ENCODE measurements at places on chromosomes 3 and 15.

GRCh38 chr15:63473999-63474809 is 30.2 kb upstream of the USP3 start:
- DNase-seq: peak; percentile 80

- no peak for DNase-seq
Observed at GRCh38 chr3:188126276-188126675, 27.7 kb upstream of the LPP start.

DNA sequence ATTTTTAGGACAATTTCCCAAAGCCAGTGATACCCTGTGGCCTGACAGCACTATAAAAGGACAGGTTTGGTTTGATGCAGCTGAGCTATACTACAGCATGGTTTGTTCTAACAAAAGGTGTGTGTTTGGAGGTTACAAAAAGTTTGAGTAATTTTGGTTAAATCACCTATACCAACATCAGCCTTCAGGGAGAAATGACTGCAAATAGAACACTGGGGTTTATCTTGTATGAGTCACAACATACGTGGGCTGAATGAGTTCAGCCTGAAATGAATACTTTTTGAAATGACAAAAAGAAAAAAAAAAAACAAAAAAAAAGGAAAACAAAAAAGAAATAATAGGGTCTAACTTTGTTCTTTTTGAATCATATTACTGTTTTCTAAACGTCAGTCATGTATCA is 345.7 kb downstream of the CNTN3 start:
- no peak for DNase-seq

DNA sequence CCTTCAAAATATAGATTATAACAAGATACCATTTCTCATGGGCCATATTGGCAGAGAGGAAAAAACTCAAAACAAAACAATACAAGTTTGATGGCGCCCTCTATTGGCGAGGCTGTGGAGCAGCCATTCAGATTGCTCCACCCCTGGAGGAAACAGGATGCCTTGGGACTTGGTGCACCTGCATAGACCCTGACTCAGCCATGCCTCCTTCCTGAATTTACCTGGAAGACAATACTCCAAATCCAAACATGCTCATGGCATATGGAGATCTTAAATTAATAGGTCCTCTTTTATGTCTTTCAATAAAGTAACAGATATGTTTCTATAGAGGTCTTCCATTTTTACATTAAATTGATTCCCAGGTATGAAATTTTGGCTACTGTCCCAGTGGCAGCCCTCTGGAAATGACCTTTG is 90.0 kb downstream of the APBA2 start:
- peak; percentile 69 for DNase-seq

DNA sequence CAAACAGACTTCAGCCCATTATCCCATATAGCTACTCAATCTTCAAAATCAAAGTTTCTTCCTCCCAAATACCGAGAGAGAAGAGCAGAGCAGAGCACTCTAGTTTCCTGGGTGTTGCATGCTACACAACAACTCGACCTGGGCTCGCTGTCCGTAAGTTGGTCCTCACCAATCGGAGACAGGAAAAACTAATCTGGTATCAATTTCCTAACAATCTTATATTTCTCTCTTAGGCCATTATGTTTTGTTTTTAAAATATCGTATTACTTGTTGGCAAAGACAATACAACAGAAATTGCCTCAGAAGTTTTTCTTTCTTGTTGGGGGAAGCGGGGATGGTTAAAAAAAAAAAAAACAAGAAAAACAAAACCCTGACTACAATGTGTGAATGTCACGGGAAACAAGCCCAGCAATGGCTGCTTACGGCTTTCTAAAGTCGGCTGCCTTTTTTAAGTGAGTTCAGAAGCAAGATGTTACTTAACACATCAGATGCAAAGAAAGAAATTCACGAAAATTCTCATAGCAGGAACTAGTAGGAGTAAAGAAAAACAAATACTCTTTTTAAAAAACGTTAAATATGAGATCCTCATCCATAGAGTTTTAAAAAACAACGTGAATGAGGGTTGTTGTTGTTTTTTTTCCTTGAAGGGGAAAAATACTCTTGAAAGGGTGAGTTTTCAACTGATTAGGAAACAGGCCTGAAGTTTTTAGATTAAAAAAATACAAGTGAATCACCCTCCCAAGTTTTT is 1.9 kb downstream of the VGLL4 start:
- peak; percentile 55 for DNase-seq

DNA sequence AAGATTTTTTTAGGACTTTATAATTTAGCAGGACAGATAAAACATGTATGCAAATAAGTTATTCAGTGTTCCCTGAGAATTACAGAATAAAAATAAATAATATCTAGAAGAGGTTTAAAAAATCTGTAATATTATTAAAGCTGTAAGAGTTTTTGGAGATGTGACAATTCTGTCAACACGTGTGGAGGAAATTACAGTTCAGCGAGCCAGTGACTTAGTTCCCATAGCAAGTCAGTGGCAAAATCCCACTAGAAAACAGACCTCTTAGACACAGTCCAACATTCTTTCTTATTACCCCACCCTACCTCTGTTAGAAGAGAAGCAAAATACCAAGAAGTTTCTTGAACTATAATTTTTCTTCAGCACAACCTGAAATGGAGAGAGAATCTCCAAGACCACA is 16.2 kb upstream of the DENND6A start:
- DNase-seq: no peak

DNA sequence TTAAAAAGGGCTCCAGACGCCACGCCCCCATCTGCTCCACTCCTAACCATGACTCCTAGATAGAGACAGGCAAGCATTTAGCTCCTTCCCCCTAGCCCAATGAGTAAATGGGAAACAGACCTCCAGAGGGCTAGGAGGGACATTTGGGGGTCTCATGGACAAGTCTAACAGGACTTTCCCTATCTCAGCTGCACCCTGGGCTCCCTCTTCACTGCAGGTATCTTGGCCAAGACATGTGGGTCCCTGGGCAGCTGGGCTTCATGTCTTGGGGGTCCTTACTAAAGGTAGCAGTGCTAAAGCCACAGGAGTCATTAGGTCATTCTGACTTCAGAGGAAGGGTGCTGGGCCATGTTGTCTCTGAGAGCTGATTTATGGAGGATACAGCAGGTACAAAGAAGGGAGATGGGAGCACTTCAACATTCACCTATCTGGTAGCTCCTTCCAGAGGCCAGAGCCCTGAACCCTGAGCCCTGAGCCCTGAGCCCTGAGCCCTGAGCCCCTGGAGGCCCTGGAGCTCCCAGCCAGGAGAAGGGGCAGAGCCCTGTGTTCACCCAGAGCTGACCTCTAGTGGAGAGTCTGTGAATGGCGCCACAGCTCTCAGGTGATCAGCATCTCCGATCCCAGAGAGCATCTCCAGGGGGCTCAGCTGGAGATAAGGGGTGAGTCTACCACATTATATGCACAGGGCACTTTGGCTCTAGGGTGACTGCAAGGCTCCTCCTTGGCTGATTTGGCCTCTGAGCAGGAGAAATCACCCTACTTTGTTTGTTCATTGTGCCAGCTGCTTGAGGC is 40.1 kb upstream of the EPHB1 start:
- peak; percentile 63 for DNase-seq

DNA sequence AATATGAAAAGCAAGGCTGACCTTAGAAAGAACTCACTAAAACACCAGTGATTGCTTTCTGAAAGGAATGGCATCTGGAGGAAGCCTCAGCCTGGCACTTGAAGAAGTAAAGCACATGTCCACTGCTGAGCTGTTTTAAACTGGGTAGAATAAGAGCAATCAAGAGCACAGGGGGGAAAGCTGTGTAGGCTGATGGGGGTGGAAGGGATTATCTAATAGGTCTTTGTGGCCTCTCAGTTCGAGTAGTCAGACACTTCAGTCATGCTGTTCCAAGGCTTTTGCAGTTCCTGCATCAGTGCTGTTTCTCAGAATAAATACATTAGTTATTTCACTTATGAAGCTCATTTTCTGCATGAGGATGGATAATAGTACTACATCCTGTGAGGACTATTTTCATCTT is 22.6 kb downstream of the CCDC191 start:
- DNase-seq: no peak

DNA sequence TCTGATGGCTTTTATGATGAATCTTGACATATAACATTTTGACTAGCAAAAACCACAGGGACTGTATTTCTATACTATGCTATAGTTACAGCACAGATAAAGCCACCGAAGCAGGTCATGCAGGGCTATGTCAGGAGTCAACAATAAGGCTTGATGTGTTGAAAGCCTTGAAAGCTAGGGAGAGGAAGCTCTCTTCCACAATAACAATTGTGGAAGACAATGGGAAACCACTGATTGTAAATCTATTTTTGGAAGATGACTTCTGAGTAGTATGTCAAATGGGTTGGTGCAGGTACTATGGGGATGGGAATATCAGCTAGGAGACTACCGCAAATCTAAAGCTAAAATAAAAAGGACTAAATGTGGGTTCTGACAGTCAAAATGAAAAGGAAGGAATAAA is 4.0 kb upstream of the AQR start:
- DNase-seq: no peak

GRCh38 chr3:196528639-196529233 is 13.6 kb upstream of the SMCO1 start:
- DNase-seq: peak; percentile 56

DNA sequence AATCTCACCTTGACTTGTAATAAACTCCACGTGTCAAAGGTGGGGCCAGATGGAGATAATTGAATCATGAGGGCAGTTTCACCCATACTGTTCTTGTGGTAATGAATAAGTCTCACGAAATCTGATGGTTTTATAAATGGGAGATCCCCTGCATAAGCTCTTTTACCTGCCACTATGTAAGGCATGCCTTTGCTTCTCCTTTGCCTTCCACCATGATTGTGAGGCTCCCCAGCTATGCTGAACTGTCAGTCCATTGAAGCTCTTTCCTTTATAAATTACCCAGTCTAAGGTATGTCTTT is 45.5 kb downstream of the SUCNR1 start:
- DNase-seq: no peak

- DNase-seq: no peak
Observed at GRCh38 chr3:30435861-30436331, 170.5 kb upstream of the TGFBR2 start.

DNA sequence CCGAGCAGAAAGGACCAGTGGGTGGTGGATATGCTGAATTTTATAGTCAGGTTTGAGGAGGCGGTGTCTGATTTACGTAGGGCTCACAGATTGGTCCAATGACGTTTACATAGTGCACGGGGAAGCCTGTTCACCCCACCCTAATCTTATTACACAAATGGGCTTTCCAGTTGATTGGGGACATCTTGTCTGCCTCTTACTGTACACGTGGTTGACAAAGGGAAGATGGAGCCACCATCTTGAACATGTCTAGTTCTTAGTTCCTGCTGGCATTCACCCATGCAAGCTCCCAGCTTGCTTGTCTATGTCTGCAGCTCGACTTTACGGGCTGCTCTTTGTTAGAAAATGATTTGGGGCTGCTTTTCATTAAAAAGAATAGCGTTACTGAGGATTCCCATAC is 332.0 kb upstream of the SLCO3A1 start:
- DNase-seq: no peak

DNA sequence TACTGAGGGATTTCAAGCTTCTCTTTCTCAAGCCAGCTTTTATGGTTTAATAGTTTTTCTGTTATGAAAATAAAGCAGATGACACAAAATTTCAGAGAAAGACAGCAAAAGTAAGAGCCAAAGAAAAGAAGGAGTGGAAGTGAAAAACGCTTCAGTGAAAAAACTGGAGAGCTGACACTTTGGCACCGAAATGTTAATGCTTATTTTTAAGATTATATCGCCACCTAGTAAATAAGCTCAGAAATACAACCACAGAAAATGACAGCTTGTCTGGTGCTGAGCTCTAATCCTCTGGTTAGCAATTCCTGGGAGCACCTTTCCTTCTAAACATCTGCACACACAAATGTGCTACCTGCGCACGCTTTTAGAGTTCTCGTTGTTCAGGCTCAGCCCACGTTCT is 101.6 kb downstream of the ZPLD1 start:
- peak; percentile 60 for DNase-seq

DNA sequence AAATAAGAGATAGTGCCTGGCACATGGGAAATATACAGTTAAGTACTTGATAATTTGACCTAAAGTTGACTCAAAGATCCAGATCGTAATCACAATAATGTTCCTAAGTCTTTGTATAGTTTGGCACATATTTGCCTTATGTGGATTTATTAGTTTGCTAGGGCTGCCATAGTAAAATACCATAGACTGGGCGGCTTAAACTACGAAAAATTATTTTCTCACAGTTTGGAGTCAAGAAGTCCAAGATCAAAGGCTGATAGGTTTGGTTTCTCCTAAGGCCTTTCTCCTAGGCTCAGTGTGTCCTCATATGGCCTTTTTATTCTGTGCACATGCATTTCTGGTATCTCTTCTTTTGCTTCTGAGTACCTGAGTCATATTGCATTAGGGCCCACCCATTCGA is 453.7 kb downstream of the NAALADL2 start:
- no peak for DNase-seq

- DNase-seq: no peak
Observed at GRCh38 chr3:141409940-141410241, 41.6 kb downstream of the ZBTB38 start.

- DNase-seq: no peak
Observed at GRCh38 chr15:82181371-82181770, 81.2 kb downstream of the EFL1 start.

DNA sequence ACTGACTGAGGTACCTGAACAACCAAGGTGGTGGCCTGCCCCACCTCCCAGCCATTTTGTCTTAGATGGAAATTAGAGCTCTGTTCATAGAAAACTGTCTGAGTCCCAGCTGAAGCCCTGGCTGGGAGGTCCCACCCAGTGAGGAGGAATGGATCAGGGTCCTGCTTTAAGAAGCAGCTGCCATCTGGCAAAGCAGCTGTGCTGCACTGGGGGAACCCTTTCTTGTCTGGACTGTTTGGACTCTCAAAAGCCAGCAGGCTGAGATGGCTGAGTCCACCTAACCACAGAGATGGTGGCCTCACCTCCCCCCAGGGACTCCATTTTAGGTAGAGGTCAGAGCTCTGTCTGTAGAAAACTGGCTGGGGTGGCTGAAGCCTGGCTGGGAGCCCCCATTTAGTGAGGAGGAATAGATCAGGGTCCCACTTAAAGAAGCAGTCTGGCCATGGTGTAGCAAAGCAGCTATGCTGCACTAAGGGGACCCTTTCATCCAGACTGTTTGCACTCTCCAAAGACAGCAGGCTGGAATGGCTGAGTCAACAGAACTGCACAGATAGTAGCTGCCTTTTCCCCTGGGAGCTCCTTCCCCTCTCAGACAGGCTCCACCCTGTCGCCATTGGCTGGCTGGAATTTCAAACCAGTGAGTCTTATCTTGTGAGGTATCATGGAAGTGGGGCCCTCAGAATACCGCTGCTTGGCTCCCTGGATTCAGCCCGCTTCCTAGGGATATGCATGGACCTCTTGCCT is 116.9 kb downstream of the EPHA6 start:
- no peak for DNase-seq

- no peak for DNase-seq
Observed at GRCh38 chr3:59872128-59872527, 822.3 kb upstream of the CFAP20DC start.

Measured in NAMALWA (cell line).